ENCODE measurements at places on chromosomes 2 and 18.

DNA sequence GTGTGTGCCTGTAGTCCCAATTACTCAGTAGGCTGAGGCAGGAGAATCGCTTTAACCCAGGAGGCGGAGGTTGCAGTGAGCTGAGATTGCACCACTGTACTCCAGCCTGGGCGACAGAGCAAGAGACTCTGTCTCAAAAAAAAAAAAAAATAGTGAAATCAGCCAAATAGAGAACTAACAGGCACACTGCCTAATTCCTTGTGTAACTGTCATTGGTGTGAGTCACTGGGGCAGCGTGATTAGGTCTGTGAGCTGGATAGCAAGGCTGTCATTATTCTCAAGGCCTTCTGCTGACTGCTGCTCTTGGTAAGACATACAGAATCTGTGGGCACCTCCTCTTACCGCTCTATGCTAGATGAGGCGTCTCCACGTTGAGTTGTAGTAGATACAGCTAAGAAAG, 270.3 kb downstream of the NEDD4L start:
- no peak for DNase-seq

GRCh38 chr2:74975016-74975415, 16.6 kb downstream of the POLE4 start:
- no peak for DNase-seq

GRCh38 chr18:44370861-44371260, 309.8 kb upstream of the SETBP1 start:
- DNase-seq: no peak

DNA sequence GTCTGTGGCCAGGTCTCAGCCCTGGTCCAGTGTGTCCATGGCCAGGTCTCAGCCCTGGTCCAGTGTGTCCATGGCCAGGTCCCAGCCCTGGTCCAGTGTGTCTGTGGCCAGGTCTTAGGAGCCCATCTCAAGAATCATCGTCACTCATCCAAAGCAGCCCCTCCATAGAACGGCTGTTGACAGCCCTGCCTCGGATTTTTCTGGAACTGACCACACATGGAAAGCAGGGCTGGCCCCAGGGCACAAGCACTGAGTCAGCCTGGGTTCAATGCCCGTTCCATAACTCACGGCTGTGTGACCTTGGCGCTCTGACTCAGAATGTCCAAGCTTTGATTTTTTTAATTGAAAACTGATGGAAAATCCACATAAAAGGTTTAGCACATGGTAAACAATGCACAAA, 59.9 kb upstream of the SNTG2 start:
- no peak for DNase-seq

DNA sequence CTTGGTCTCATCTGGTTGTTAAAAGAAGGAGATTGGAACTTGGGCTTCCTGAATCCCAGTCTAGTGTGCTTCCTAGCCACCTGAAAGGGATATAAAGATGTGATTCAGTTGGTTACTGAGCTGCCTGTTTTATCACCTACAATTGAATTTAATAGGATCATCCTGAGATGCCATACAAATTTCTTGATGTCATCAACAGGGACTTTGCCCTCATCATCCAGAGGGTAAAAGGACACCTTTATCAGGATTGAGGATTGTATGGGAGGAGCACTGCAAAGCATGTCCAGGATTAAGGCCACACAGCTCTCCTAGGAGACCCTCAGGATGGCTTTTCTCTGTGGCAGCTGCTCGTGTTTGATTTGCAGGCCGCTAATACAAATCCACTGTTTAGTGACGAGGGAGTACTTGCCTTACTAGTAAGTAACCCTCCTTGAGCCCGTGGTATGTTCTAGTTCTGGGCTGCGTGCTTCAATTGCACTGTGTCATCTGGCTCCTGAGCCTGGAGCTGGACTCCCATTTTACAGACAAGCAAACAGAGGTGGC, 28.6 kb downstream of the SH3RF3 start:
- DNase-seq: no peak

DNA sequence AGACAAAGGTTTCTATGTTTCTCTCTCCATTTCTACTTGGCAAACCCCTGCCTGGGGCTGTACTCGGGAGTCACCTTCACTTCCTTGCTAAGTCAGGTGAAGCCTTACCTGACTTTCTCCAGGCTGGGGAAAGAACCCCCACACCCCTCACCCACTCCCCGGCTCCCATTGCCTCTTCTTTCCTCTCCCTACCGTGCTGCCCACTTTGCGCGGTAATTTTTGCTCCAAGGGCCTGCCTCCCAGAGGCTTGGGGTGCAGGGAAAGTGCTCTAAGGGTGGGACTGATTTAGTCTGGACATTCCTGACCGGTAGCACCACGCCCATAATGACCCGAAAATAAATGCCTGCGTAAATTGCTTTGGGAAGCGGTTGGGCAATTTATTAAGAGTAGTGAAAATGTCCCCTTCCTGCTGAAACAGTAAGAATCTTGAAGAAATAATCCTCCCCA, 49.1 kb upstream of the ATP6V1B1 start:
- no peak for DNase-seq

- DNase-seq: no peak
Observed at GRCh38 chr18:48842259-48843061, 108.3 kb downstream of the SMAD7 start.

GRCh38 chr2:162106146-162106551, 32.1 kb upstream of the DPP4 start:
- no peak for DNase-seq

DNA sequence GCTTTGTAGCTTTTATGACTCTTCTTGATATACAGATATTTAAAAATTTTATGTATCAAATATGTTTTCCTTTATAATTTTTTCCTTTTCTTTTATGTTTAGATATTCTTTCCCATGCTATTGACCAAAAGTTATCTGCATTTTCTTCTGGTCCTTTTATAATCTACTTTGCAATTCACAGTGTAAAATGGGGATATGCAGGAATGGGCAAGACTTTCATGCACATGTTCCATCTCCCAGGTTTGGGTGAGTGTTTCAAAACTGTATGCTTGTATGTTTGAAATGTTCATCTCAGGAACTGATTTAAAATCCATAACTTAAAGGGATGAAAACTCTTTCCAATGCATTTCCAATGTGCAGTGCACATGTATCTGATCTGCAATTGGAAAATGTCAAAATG, 199.9 kb downstream of the MEIS1 start:
- DNase-seq: no peak

- DNase-seq: no peak
Observed at GRCh38 chr2:149388120-149388816, 57.9 kb downstream of the LYPD6 start.

GRCh38 chr2:108377401-108377800, 353 bp upstream of the SULT1C4 start:
- no peak for DNase-seq

DNA sequence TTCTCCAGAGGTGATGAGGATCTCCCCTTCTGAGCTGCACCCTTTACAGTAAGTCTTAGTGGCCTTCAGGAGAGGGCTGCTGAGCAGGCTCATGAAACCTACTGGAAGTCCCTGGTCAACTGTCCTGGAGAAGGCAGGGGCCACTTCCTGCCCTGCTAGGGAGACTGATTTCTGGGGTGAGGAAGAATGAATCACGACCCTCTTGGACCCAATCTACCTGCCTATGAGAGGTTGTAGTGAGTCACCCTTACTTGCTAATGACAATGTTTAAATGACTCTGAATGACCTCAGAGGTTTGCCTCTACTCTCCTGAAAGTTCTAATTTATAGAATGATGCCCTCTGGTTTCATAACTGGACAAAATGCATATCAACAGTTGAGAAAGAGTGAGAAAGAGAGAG, 79.4 kb upstream of the FAM136A start:
- DNase-seq: no peak

DNA sequence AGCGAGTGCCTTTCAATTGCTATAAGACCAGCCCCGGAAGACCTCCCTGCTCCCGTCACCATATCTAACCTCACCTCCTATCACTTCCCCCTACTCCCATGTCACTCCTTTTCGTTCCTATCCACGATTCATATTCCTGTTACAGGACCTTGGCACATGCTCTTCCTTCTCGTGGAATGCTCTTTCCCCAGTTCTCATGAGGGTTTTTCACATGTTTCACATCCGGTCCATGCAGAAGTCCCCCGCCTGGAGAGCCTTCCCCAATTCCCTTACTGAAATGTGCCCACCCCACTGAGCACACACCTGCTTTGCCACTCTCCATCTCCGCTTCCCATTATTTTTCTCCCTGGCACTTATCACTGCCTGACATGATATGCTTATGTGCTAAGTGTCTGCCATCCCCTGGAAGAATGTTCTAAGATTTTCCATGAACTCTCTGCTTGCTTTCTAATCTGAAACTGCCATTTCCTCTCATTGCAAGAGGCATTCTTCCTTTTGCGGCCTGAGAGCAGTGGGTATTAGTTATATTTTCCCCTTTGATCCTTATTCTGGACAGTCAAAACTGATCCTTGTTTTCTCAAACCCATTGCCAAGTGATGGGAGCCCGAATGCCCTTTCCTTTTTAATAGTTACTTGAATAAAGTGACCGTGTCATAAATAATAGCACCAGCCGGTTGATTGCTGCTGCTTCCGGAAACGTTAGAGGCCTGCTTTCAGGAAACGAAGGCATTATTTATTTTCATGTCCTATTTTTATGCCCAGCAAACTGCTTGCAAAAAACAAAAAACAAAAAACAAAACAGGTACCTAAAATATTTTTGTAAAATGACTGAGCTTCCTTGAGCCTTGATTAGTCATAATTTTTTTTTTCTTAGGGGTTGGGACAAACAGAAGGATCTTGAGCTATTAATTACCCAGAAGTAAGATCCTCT, 127.9 kb downstream of the ZNF532 start:
- DNase-seq: no peak

DNA sequence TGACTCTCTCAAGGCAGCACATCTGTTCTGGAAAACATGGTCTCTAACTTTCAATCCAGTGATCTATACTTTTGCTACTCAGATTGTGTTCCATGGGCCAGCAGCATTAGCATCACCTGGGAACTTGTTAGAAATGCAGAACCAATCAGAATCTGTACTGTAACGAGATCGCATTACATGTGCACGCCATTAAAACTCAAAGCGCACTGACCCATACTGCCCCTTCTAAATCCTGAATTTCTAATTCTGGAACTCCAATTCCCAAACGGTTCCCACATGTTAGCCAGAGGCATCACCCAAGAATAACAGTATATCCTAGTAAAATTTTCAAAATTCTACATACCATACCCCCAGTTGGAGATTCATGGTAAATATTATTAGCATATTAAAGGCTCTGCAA, 10.5 kb upstream of the DCTN1 start:
- DNase-seq: no peak

DNA sequence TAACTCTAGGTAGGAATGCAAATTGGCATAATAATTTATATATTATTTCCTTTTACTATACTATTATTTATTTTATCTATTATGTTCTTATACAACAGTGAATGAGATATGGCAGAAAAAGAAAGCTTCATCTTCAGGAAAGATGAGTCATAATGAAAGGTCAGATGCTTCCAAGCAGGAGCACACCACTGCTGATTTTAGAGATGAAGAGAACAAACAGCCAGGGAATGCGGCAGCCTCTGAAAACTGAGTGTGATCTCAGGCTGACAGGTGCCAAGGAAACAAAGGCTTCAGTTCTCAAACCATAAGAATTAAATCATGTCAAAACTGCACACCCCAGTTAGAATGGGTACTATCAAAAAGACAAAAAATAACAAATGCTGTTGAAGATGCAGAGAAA, 149.0 kb downstream of the CCDC178 start:
- DNase-seq: no peak

DNA sequence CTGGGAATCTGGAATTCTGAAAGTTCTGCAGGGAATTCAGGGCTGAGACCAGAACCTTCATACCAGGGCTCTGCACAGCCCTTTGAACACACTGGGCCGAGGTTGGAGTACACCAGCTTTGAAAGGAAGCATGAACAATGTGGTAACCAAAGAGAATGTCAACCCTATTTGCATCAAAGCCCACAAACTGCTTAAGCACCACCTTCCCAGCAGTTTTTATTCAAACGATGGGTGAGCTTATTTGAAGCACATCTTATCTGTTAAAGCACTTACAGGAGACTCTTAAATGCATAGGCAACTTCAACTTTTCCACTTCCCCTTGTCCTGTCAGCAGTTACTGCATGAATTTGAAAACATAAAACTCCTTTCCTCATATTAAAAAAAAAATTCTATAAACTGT, 96.6 kb downstream of the TXNL1 start:
- DNase-seq: no peak

- DNase-seq: no peak
Observed at GRCh38 chr2:54053830-54054229, 61.6 kb upstream of the ACYP2 start.

GRCh38 chr2:19408592-19408991, 50.2 kb upstream of the OSR1 start:
- DNase-seq: no peak

- DNase-seq: no peak
Observed at GRCh38 chr2:133296401-133296800, 271.9 kb downstream of the NCKAP5 start.

DNA sequence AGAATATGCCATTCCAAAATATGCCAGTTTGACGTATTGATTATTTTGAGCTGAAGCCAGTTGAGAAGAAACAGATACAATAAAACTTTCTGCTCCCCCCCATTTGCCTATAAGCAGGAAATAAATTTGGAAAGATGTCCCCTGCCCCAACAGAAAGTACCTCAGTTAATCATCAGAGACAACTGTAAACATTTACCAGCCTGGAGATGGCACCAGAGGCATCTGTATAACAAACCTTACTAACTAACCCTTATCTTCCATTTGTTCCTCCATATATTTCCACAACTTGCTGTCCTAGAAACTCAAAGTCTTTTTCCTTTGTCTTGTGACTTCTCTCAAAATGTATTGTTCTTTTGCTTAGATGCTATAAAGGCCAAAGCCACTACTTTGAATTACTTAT, 93.8 kb downstream of the AKAIN1 start:
- DNase-seq: no peak

GRCh38 chr18:55900380-55900779, 312.4 kb upstream of the TCF4 start:
- DNase-seq: no peak

GRCh38 chr2:111029181-111029927, 91.4 kb upstream of the BCL2L11 start:
- DNase-seq: no peak

DNA sequence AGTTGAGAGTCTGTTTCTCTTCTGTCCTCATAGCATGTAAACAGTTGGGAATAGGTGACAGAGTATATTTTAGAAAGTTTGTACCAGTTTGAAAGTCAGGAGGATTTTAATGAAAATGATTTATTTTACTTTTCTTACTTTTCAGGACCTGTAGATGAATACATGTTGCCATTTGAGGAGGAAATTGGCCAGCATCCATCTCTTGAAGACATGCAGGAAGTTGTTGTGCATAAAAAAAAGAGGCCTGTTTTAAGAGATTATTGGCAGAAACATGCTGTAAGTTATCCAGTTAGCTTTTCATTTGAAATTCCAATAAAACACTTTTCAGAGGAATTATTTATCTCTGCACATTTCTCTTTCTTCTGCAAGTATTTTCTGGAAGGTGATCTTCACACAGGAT, 81.1 kb downstream of the ACVR2A start:
- DNase-seq: no peak
